Left ventricle myocardium superior (tissue), 1 donor: ENCODE measurements at places on chromosomes 16 and 17. TPM values are rescaled to one million over a fixed set of nuclear protein-coding genes. Genes with fewer than 3 reads are reported as not detected.

Gene NEUROD2
- not detected for total RNA-seq

Gene OTOP2
- total RNA-seq = not detected

DNA sequence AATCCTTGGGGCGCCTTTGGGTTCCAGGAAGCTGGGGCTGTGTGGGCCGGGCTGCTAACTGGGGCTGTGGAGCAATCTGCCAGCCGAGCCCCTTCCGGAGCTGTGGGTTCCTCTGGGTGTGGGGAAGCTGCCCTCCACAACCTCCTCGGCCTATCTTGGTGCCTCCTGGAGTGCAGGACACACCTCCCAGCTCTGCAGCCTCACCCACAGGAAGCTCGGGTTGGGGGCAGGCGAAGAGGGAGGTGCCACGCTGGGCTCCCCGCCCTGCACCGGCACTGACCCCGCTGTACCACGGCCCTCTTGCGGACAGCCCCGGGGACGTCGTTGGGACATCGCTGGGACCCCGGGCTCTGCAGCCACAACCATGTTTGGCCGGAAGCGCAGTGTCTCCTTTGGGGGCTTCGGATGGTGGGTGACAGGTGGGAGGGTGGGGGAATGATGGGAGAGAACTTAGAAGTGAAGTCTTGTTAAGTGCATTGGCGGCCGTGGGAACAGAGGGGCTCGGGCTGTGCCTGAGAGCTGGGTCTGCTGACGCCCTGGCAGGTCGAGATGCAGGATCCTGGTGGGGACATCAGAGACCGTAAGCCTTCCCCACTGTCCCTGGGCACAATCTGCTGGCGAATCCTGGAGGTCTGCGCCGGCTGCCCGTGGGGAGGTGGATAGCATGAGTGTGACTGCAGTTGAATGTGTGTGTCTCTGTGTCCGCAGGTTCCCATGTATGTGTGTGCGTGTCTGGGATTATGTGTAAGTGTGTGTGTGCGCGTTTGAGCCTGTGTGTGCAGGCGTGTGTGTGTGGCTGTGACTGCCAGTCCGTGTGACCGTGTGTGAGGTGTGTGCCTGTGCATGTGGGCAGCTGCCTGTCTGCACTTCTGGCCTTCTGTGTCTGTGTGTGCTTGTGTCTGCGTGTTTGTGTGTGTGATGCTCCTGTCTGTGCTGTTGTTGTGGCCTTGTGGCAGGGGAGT lies at the start of gene RAP1GAP2:
Gene RAP1GAP2 (plus strand): TSS at position 275 of the 962 bp plus-strand sequence. CDS start 90 bp downstream, at position 365.
- DNase-seq = peak; percentile 76

DNA sequence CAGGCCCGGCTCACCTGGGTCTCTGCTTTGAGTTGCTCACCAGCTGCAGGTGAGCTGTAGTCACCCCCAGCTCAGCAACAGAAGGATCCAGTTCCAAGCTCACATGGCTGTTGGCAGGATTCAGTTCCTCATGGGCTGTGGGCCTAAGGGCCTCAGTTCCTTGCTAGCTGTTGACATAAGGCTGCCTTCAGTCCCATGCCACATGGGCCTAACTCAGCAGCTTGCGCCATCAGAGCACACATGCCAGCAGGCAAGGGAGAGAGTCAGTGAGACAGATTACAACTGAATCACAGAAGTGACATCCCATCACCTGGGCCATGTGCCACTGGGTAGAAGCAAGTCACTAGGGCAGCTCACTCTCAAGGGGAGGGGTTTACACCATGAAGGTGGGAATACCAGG lies 24.7 kb downstream of the PSMD7 start:
- no peak for DNase-seq

DNA sequence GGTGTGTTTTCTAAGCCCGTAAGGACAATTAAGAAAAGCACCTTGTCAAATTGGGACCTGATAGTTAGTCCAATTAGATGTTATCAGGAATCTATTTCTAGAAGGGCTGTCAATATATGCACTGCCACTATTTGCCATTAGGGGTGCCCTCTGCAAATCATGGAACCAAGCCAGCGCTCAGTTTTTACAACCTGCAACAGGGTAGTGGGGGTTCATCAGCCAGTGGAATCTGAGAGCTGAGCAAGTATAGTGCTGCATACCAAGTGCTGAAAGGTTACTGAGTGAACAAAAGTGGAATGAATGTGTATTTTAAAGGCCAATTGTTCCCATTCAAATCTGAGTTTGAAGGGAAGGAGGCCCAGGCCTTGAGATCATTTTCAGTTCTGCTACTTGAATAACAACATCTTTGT lies 10.4 kb downstream of the PRR11 start:
- no peak for DNase-seq

DNA sequence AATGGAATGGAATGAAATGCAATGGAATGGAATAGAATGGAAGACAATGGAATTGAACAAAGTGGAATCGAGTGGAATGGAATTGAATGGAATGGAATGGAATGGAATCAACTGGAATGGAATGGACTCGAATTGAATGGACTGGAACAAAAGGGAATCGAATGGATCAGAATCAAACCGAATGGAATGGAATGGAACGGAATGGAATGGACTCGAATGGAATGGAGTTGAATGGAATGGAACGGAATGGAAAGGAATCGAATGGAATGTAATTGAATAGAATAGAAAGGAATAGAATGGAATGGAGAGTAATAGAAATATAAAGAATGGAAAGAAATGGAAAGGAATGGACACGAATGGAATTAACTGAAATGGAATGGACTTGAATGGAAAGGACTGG lies 475.2 kb upstream of the WSB1 start:
- DNase-seq = no peak

GRCh38 chr16:64478252-64478906 lies 643.5 kb downstream of the CDH11 start:
- DNase-seq = no peak

GRCh38 chr16:27678955-27679354 lies 129.0 kb downstream of the KATNIP start:
- no peak for DNase-seq
